ENCODE measurements at places on chromosomes 5 and 9.

GRCh38 chr5:132376694-132377641 is 7.5 kb downstream of the SLC22A5 start:
- DNase-seq: no peak

DNA sequence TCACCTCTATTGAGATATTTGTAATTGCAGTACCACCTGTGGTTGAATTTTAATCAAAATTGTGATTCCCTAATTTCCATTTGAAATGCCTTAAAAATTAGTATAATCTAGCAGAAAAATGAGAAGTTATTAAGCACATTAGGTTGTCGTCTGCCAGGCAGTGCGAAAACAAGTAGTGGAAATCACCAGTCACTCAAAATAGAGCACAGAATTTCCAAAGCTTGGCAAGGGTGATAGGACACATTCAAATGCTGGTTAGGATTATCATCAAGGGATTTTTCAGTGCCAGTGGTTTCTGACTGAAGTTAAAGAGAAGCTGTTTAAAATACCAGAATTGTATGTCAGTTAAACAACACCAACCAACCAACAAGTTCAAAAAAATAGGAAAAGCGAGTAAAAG is 97.8 kb downstream of the PLK2 start:
- DNase-seq: no peak

DNA sequence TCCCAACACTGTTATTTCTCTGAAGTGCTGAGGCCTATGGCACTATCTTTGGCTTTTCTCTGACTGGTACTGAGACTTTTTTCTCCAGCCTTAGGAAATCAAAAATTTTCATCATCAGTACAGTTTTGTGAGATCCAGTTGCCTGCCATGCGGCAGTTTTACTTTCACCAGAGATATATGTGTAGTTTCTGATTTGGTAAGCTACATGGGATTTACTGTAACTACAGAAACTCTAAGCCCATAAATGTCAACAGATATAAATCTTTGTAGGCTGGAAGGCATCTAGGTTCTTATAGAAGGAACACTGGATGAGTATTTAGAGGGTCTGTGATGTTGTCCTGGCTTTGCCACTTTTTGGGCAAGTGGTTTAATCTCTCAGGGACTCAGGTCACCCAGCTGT is 69.0 kb downstream of the DOCK2 start:
- peak; percentile 44 for DNase-seq

- no peak for DNase-seq
These were observed 99.8 kb downstream of the ZDHHC21 start for GRCh38 chr9:14593406-14593805.

GRCh38 chr5:76622973-76623596 is at the start of gene F2RL2:
Gene F2RL2 (minus strand): TSS chr5:76623403. CDS start chr5:76623230, 173 bp downstream.
- DNase-seq: no peak

GRCh38 chr9:111842313-111842712 is 47.6 kb upstream of the SHOC1 start:
- no peak for DNase-seq

GRCh38 chr5:153835891-153836515 is 202.7 kb downstream of the FAM114A2 start:
- DNase-seq: no peak

DNA sequence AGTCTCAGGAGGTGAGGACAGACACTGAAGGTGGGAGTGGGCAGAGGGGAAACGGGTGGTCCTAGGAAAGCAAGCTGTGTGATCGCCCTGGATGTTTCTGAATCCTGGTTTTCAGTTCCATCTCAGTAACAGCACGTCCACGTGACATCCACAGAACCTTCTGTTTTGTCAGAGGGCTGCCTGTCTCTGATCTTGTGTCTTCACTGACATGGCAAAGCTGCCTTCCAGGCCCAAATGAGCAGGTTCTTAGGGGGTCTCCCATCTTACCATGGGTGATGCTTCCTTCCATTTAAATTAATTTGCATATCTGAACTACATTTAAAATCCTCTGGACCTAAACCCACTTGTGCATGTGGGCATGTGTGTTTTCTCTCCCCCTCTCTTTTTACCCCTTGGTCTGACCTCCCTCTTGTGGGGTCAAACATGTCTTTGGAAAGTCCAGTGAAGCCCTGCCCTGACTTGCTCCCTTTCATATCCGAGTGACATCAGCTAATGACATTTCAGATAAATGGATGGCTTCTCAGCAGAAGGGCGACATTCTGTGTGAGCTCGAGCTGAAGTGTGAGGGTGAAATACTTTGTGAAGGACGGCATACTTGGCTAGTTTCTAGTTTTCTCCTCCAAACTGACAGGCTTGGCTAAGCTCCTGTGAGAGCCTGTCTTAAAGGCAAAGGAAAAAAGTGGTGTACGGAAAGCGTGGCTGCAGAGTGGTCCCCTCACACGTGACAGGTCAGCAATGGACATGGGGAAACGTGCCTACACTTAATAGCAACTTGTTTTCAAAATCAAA is 204.8 kb upstream of the S1PR3 start:
- no peak for DNase-seq

GRCh38 chr5:17305964-17306725 is 88.7 kb downstream of the BASP1 start:
- DNase-seq: no peak

- DNase-seq: peak; percentile 93
These were observed 36.3 kb downstream of the CAPSL start for GRCh38 chr5:35902046-35902672.

DNA sequence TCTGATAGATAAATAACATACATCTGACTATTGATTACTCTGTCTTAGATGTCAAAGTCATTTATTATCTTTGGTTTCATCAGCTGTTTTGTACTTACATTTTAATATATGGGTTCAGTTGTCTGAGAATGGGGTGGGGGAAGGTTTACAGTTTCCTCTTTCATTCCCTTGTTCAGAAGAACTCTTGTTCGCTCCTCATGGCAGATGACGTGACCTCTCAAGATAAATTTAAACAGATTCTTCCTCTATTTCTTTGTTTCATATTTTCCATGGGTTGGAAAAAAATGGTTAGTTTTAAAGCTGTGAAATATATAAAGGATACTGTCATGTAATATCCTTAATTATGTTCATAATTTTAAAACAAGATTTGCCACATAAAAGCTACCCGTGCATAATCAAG is 61.4 kb downstream of the TSSK1B start:
- DNase-seq: no peak

- no peak for DNase-seq
These were observed 188.0 kb downstream of the XRCC4 start for GRCh38 chr5:83265318-83265717.

GRCh38 chr5:58466939-58467338 is 7.1 kb upstream of the PLK2 start:
- peak; percentile 52 for DNase-seq

- no peak for DNase-seq
These were observed 33.1 kb downstream of the GTF3C4 start for GRCh38 chr9:132703336-132703735.

DNA sequence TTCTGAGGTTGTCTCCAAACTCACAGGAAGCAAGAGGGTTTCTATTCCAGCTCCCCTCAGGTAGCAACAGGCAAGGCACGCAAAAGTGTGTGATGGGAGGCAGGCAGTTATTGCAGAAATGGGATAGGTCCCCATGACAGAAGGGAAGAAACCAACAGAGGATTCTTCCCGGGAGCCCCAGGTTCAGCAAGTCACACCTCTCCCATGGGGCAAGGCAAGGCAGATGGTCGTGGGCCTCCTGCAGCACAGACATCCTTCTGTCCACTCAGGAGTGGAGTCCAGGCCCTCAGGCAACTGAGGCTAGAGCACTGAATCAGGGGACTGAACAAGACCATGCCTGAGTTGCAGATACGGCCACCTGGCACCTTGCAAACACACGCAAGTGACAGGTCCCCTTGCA is 424.9 kb upstream of the IRX4 start:
- DNase-seq: no peak

- no peak for DNase-seq
These were observed 35.9 kb upstream of the UBAP2 start for GRCh38 chr9:34084562-34084961.

- no peak for DNase-seq
These were observed 124.1 kb downstream of the MVB12B start for GRCh38 chr9:126450668-126451205.

GRCh38 chr9:77854916-77855311 is 176.7 kb downstream of the GNAQ start:
- no peak for DNase-seq

DNA sequence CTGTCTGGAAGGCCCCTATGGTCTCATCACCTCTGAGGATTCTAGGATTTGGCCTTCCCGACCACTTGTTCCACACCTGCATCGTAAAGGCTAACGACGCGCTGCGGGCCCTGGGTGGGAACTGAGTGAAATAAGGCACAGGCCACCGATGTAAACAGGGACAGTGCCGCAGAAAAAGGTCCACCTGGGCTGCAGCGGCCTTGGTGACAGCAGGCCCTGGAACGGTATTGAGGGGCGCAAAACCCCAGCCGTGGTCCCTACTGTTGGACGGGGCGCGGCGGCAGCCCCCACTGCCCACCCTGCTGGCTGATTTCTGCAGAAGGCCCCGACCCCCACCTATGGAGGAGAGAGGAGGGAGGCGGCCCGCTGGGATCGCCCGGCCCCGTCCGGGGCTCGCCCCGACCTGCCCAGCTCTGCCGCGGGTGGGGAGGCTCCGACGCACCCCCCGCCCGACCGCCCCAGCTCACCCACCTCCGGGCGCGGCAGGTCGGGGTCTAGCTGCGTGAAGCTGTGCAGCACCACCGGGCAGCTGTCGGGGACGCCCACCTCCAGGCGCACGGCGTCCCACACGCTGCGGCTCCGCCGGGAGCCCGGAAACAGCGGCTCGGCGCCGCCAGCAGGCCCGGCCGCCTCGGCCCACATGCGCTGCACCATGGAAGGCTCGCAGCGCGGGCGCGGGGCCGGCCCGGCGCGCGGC is 391 bp downstream of the RALGDS start:
- DNase-seq: no peak

DNA sequence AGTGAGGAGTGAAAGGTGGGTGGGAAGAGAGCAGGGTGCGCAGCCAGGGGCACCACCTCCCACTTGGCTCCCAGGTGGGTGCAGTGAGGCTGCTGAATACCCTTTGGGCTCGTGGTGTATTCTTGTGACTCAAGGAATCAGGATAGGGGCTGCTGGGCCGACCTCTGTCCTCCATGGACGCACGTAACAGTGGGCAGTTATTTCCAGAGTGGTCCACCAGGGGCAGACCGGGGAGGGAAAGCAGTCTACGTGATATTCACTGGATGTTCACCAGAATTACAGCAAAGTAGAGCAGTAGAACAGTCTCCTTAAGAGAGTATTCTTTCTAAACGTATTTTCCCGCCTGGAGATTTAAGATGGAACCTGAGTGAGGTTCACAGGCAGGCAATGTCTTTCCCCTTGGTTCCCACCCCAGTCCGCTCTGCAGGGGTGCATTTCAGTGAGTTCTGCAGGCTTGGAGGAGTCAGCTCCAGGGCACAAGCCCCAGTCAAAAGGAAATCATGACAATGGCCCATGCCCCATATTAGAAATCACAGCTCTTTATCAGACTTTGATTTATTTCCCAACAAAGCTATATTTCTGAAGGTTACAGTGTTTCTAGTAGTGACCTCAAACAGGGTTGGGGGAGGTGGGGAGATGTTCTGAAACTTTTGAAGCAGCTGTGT is 88.7 kb downstream of the SYK start:
- DNase-seq: no peak

DNA sequence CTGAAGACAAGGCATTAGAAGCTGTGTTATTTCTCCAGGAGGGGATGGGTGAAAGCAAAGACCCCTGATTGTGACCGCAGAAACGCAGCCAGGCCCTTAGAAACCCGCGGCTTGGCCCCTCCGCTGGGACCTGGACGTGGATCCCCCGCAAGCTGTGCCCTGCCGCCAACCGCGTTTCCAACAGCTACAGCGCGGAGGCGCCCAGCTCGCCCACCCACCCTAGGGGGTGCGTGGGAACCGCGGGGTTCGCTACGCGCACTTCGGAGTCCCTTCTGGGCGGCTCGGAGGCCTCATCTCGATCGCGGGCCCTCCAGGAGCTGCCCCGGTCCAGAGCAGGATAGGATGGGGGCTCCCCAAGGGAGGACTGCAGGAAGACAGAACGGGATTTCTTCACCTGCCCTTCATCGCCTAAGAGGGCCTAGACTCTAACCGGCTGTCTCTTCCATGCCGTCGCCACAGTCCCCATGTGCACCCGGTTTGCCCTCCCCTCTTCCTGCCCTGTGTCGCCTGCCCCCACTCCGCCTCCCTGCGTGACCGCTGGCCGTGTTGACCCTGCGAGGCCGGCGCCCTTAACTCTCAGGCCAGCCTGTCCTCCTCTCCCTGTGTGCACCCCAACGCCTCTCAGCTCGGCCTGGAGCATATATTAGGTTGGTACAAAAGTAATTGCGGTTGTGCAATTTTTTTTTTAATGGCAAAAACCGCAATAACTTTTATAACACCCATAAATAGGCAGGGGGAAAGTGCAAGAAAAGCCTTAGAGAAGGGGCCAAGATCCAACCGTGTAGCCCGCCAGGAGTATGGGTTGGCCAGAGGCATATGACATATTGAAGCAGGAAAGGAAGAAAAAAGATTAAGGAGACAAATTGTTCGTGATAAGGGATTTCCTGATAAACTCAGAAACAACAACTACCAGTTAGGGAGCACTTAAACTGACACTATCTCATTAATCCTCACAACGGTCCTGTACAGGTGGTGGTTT is 68.1 kb upstream of the FREM1 start:
- no peak for DNase-seq

DNA sequence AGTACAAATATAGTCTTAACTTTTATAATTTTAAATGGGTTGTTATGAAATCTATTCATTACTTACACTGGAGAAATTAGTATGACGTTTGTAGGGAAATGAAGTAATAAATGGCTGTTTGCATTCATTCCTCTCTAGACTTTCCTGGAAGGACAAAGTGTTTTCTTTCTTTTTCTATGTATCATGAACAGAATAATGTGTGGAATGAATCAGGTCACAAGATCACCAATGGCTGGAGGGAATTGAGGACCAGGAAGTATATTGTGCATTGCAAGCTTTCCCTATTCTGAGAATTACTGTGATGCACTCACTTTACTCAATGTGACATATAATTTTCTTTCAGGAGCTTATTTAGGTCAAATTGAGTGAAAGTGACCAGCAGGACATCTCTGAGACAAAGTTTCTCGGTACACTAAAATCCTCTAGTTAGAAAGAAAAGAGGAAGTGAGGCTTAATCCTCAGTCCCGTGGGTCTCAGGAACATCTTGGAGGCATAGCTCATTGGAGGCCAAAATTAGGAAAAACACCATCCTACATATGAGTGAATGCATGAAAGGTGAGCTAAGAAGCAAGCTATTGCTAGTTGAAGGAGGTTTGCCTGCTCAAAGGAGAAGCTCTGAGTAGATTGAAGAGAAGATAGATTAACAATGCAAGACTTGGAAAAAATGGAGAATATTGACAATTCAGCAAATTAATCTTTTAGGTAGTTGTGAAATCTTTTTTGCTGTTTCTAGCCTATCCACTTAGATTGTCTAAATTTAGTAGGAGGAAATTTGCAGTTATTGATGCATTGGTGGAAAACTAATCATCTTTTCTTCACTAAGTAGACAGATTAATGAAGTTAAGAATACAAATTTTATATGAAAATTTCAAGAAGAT is 28.0 kb downstream of the ERAP2 start:
- DNase-seq: peak; percentile 33

DNA sequence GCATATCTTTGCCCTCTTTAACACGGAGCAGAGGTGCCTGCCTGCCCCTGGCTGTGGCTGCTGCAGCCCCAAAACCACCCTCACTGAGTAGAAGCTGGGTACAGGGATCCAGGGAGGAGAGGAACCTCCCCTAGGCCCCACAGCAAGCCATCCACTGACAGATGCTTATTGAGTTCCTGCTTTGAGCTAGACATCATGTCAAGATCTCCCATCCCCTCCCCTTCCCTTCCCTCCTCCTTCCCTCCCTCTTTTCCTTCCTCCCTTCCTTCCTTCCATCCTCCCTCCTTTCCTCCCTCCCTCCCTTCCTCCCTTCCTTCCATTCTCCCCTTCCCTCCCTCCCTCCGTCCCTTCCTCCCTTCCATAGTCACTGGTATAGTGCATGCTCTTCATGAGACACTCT is 29.3 kb downstream of the GOLGA2 start:
- no peak for DNase-seq

Data from activated CD4-positive, alpha-beta T cell treated with anti-CD3 and anti-CD28 coated beads, Interleukin-10, Interleukin-2, amounts not matched to agents 100 ng/mL and 50 ng/mL, durations not matched to agents 16 hours and 8 hours (primary cell).